ENCODE measurements at places on chromosomes 3 and 15.

DNA sequence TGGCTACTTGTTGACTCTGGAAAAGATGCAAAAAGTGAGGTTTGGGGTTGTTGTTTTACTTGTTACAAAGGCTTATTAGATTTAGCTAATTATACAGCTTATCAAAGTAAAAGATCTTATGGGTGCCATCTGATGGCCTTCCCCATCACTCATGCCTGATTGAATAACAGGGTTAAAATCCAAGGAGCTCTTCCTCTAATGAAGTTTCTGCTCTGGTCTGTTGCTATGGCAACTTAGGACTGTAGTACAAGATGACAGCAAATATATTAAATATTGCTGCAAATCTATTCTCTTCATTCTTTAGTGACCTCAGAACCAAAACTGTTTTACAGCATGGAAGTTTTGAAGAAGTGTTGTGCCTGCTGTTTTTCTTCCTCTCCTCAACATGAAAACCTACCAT is 45.6 kb upstream of the SRGAP3 start:
- no peak for DNase-seq

DNA sequence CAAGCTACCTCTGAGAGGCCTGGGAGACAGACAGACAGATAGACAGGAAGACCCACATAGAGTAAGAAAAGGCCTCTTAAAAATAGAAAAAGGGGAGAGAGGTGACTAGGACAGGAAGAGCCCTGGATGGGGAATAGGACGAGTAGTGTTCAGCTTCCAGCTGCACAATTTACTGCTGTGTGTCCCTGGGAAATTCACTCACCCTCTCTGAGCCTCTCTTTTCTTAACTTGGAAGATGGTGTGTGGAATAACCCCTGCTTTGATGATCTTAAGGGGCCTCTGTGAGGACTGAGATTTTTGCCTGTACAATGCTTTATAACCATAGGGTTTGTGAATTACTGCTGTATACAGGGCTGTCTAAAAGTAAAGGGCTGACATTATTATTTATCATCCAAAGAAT is 37.5 kb downstream of the FEM1B start:
- DNase-seq: no peak

DNA sequence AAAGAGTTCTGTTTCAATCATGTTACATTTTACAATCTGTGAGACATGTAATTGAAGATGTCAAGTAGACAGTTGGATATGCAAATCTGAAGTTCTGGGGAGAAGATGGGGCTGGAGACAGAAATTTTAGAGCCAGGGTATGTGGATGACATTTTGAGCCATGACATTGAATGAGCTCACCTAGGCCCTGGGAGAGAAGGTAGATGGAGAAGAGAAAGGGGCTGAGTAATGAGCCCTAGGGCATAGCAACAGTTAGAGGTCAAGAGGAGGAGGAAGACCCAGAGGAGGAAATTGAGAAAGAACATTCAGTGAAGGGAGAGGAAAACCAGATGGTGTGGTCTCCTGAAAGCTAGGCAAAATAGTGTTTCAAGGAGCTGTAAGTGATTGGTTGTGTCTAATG is 15.3 kb downstream of the TMEM266 start:
- no peak for DNase-seq

DNA sequence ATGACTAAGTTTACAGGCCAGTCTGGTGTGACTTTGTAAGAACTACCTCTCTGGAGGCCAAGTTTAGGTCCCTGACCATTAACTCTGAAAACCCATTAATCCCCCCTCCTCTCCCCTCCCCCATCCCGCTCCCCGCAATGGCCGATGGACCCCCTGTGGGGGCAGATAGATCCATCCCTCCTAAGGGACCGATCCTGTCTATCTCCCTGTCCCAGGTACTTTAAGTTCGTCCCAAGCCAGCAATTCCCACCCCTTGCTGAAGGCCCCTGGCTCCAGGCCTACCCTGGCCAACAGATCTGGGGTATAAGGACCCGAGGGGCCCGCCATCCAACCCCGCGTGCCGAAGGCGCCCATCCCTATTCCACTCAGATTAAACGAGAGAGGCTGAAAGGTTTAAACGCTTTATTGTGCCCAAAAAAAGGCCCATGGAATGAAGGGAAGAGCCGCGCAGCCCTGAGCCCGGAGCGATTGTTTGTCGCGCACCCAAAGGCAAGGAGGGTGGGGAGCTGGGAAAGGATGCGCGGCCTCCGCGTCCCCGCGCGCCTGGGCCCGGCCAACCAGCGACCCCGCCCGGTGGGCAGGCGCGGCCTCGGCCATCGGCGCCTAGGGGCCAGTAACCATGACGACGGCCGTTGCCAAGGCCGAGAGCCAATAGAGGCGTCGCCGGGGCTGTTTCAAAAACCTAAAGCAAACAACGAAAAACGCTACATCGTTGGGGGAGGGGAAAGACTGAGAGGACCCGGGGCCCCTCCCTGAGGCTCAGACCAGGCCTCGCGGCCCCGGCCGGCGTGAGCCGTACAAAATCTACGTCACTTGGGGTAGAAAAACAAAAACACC is 35.9 kb downstream of the HMCES start:
- no peak for DNase-seq

- no peak for DNase-seq
Measured at GRCh38 chr3:31895471-31895870, 85.6 kb downstream of the OSBPL10 start.

DNA sequence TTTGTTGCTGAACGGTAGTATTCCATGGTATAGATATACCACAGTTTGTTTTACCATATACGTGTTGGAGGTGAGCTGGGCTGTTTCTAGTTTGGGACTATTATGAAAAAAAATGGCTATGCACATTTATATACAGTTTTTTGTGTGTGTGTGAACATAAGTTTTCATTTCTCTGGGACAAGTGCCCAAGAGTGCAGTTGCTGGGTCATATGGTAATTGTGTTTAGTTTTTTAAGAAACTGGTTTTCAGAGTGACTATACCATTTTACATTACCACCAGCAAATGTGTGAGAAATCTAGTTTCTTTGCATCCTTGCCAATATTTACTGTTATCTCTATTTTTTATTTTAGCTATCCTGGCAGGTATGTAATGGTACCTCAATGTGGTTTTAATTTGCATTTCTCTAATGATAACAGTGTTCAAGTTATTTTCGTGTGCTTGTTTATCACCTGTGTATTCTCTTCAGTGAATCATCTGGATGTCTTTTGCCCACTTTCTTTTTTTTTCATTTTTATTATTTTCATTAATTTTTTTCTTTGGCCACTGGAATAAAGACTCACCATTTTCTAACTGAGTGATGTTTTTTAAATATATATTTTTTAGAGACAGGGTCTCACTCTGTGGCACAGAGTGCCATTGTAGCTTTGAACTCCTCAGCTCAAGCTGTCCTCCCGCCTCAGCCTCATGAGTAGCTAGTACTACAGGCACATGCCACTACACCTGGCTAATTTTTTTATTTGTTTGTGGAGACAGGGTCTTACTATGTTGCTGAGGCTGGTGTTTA is 75.3 kb downstream of the ZNF609 start:
- DNase-seq: no peak

- DNase-seq: peak; percentile 53
Measured at GRCh38 chr3:13650210-13651056, 101.5 kb downstream of the FBLN2 start.

DNA sequence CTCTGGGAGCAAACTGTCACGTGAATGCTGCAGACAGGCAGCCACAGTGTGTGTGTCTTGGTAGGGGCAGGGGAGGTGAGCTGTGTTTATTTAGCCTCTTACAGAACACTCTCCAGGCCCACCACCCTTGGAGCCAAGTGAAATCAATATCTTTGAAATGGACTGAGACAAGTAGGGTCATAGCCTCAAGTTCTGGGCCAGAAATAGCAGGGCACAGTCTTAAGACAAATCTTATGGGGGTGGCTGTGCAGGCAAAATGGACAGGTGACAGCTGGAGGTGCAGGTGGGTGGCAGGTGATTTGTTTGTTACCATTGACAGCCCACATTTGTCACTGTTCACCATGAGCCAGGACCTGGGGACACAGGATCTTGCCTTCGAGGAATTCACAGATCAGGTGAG is 93.6 kb upstream of the NMNAT3 start:
- no peak for DNase-seq

GRCh38 chr3:28267984-28268849 is 26.8 kb downstream of the CMC1 start:
- DNase-seq: no peak

- DNase-seq: no peak
Measured at GRCh38 chr15:69509131-69509530, 56.5 kb downstream of the RPLP1 start.

- no peak for DNase-seq
Measured at GRCh38 chr3:196547067-196547466, 21.3 kb downstream of the WDR53 start.

All from stimulated activated CD8-positive, alpha-beta memory T cell treated with anti-CD3 and anti-CD28 coated beads, Interleukin-4, amount 100 ng/mL, for 4 hours (primary cell).